HFFc6 (cell line): ENCODE measurements at places on chromosomes 12 and 14. TPM values are rescaled to one million over a fixed set of nuclear protein-coding genes. Genes with fewer than 3 reads are reported as not detected.

DNA sequence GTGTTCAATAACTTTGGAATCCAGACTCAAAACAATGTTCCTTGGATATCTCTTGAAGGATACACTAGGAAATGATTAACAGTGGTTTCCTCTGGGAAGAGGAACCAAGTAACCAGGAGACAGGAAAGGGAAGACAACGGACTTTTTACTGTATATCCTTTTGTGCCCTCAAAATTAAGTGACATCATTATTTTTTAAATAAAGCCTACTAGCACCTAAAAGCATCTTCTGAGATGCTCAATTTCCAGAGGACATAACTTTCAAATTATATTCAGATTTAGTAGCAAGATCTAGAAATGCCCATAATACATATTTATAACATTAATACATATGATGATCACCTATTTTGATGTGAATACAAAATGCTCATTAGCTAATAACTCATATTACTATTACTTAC, 6.5 kb downstream of the HECTD1 start:
- DNase-seq: no peak
- peak overlapping the region; percentile 75 for H3K27ac ChIP-seq
- H3K27me3 ChIP-seq: no peaks in the 10 kb centered on the region
- H3K36me3 ChIP-seq: peaks cover 57% of the 10 kb centered on the region

DNA sequence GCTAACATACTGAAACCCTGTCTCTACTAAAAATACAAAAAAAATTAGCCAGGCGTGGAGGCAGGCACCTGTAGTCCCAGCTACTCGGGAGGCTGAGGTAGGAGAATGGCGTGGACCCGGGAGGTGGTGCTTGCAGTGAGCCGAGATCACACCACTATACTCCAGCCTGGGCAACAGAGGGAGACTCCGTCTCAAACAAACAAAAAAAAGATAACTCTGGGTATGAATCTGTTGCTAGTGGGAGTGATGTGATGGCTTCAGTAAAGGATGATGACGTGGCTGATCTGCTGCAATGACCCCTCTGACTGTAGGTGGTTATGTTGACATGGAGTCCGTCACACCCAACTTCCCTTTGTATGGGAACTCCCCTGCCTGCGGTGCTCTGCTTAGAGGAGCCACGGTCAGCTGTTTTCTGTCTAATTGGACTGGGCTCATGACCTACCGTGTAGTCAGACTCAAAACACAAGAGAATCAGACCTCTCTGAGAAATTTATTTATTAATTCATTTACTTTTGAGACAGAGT, 59.1 kb upstream of the MED13L start:
- H3K27me3 ChIP-seq: peaks cover 3% of the 10 kb centered on the region
- no peaks in the 10 kb centered on the region for H3K36me3 ChIP-seq
- no peak for DNase-seq
- peaks cover 34% of the 10 kb centered on the region for H3K4me1 ChIP-seq

DNA sequence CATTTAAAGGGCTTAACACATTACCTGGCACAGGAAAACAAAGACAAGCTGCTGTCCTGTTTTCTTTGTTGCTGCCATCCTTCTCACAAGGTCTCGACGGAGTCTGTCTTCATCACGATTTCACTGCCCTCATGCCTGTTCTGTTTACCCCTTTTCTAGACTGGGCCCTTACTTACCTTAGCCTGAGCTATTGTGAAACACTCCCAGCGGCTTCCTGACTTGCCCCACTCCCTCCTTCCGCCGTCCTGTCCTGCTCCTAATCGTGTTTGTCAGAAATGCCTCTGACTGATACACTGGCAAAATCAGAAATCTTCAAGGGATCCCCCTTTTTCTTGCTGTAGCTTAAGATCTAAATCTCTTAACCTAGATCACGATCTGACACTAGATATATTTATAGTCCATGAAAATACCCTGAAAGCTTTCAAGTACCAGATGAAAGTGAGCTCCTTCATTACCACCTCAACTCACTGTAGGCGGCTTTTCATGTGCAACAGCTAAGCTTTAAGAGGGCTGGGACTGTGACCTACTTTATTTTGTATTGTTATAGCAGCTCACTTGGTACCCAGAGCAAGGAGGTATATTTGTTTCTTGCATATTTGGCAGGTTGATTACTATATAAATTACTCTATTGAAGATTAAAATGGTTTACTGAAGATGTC, 32.1 kb downstream of the TECPR2 start:
- H3K27ac ChIP-seq: no peak overlapping the region
- DNase-seq: no peak
- no peak overlapping the region for H3K4me3 ChIP-seq
- peaks cover 53% of the 10 kb centered on the region for H3K36me3 ChIP-seq
- H3K27me3 ChIP-seq: no peaks in the 10 kb centered on the region
- H3K4me1 ChIP-seq: peaks cover 25% of the 10 kb centered on the region

GRCh38 chr12:114226241-114226928, 179.6 kb downstream of the TBX5 start:
- H3K36me3 ChIP-seq: no peaks in the 10 kb centered on the region
- H3K4me3 ChIP-seq: no peak overlapping the region
- DNase-seq: no peak

GRCh38 chr12:51323317-51323960, 535 bp downstream of the BIN2 start:
- H3K4me3 ChIP-seq: no peak overlapping the region
- H3K4me1 ChIP-seq: peaks cover 35% of the 10 kb centered on the region
- DNase-seq: no peak
- peaks cover 6% of the 10 kb centered on the region for H3K27me3 ChIP-seq

DNA sequence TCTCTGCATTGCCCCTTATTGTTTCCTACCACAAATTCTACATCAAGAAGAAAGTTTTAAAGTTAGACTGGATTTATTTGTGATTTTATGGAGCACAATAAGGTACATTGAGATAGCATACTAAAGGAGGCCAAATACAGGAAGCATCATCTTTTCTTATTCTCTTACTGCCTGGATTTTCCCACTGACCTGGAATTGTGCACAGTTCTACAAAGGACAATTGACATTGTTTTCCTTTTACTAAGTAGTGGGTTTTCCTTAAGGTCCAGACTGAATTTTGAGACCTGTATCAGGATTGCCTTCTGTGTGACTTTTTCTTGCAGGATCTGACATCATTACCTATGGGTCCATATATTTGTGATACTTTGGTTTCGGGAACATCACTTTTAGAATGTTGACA, 18.8 kb upstream of the ZNF140 start:
- H3K4me3 ChIP-seq: no peak overlapping the region
- H3K4me1 ChIP-seq: no peaks in the 10 kb centered on the region
- H3K36me3 ChIP-seq: peaks cover 73% of the 10 kb centered on the region
- H3K27me3 ChIP-seq: 0 out of 2 replicates have a peak, but pooled peaks cover 4% of the 10 kb centered on the region
- no peak overlapping the region for H3K27ac ChIP-seq

DNA sequence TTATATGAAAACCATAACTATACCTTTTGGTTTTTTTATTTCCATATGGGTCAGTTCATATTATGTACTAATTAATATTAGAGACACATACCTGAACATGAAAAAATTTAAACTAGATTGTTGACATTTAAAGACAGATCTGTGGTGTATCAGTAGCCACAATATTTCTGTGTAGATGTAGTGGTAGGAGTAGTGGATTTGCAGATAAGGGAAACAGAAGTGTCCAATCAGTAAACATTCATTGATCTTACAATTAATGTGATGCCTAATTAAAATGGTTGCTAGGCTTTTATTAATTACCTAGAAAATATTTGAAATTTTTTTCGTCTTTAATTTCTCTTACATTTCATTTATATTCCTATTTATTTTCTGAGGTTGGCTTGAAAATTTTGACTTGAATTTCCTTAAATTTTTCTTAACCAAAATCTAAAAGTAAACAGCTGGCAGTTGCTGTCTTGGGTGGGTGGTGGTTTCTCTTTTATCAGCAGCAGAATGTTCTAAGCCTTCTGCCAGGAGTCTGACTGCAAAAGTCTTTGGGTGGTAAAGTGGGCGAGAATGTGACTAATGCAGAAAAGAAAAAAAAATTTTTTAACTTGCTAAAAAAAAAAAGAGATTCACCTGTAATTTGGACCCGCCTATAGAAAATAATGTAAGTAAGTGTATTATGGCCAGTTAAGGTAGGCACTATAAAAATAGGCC, 2.4 kb downstream of the FGFR1OP2 start:
- peaks cover 3% of the 10 kb centered on the region for H3K27me3 ChIP-seq
- DNase-seq: no peak
- H3K36me3 ChIP-seq: peaks cover 22% of the 10 kb centered on the region
- peak overlapping the region; percentile 33; the same call in 1 of the 2 replicates for H3K27ac ChIP-seq
- H3K4me3 ChIP-seq: peak overlapping the region; percentile 96

DNA sequence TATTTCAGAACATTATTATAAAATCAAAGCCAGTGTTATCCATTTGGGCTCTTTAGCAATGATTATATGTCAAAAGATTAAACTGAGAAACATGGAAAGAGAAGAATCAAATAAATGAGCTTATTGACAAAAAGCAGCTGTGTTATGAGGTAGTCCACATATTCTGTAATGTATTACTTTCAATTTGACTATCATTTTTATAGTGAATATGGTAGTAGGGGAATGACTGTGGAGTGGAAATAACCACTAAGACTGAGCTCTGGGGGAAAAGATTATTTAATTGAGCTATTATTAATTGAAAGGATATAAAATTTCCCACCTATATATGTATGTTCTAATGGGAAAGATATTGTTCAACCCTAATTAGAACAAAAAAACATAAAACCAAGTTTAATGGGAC, 381.3 kb downstream of the TMTC2 start:
- no peak for DNase-seq
- no peaks in the 10 kb centered on the region for H3K4me1 ChIP-seq
- peaks cover 5% of the 10 kb centered on the region; the same call in 1 of the 2 replicates for H3K36me3 ChIP-seq
- H3K4me3 ChIP-seq: no peak overlapping the region
- no peaks in the 10 kb centered on the region for H3K27me3 ChIP-seq

JPH4 gene
- not detected in 3 replicates for total RNA-seq

RPL41 gene
- total RNA-seq: 3,303 to 4,121 TPM (median 3,707 TPM) in 3 replicates

AGAP2 gene
- 0.14 and 0.18 TPM in 2 replicates for total RNA-seq

ERBB3 gene
- total RNA-seq: 1.0 and 2.5 TPM in 2 replicates

ADGRD1 gene
- not detected in 3 replicates for total RNA-seq
